ENCODE measurements at places on chromosomes 7 and 10. TPM values are rescaled to one million over a fixed set of nuclear protein-coding genes. Genes with fewer than 3 reads are reported as not detected.

DNA sequence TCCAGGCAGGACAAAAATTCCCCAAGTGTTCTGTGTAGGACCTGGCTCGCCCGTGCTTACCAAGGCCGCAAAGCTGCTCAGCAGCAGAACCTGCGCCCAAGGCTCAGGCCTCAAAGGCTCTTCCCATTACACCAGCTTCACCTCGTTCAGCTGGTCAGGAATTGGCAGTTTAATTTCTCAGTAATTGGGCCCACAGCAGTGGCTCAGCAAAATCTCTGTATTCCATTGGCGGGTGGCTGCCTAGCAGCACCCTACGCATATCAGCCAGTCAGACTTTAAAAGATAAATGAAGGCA is 5.8 kb downstream of the FZD9 start:
- no peak for DNase-seq

GRCh38 chr7:155795951-155796350 is 16.3 kb downstream of the SHH start:
- peak; percentile 64 for DNase-seq

GRCh38 chr10:113980408-113981087 is 63.1 kb upstream of the ADRB1 start:
- no peak for DNase-seq

GRCh38 chr7:70612811-70613210 is 519.1 kb upstream of the GALNT17 start:
- no peak for DNase-seq

Gene ANXA8
- total RNA-seq: not detected

DNA sequence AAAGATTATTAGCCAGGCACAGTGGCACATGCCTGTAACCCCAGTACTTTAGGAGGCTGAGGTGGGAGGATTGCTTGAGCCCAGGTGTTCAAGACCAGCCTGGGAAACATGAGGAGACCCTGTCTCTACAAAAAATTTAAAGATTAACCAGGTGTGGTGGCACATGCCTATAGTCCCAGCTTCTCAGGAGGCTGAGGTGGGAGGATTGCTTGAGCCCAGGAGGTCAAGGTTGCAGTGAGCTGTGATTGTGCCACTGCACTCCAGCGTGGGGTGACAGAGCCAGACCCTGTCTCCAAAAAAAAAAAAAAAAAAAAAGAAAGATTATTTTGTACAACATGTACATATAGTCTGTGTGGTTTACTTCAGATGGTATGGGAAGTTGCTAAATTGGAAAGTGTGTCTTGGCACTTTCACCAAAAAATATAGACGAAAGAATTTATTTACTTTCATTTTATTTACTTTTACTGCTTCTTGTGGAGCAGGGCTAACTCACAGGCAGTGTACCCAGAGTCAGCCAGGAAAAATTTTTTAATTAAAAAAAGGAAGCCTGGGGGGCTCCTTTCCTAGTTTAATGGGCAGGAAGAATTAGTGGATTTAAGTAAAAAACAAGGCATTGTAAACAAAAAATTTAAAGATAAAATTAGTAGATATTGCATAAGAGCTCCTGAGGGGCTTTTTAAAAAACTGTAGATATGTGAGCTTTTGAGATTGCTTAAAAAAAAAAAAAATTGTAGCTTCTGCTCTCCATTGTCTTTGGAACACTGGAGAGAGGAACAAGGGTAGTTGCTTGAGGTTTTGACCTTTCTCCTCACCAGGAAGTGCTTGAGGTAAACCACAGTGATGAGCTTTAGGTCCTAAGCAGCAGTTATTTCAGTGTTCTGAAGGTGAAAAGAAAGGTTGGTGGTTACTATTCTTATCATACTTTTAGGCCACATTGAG is 44.6 kb upstream of the VDAC2 start:
- no peak for DNase-seq

DNA sequence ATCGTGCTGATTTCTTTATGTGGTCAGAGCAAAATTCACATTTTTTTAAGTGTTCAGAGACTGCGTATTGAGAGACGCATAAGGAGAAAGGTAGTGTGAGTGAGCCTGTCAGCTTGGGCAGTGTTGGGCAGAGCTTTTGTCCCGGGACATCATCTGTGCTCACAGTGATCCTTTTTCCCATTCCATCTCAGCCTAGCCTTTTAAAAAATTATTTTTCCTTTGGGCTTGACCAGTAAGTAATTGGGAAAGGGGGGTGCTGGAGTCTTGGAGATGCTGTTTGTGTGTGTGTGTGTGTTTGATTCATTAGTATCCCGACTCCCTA is 1.5 kb downstream of the NRF1 start:
- no peak for DNase-seq

Gene LIPF
- total RNA-seq: not detected

Gene AFAP1L2
- 207 TPM for total RNA-seq

GRCh38 chr10:30828680-30829079 is 199.1 kb upstream of the LYZL2 start:
- peak; percentile 17 for DNase-seq

DNA sequence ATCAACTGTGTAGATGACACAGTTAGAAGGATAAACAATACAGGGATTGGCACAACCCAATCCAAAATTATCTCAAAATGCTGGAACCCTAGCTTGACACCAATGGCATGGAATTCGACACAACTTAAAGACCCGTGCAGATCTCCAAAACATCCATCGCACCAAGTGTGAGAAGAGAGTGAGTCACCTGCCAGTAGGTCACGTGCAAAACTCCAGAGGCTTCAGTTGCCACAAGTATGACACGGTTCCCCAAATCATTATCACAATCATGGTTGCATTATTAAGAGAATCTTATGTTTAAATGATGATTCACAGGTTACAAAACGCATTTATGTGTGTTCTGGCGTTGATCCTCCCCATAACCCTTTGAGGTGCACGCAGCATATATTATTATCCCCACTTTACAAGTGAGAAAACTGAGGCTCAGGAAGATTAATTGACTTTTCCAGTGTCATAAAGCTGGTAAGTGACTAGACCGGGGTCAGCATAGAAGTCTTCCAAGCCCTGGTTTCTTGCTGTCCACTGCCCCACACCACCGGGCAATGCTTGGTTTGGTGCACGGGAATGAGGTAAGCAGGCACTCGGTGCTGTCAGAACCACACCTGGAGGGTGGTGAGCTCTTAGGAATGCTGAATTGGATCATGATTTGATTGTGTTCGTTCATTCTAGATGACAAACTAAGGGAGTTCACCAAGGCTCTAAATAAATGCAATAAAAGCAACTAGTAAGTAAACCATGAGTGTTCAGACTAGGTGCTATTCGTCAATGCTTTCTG is 23.6 kb upstream of the STK17A start:
- DNase-seq: no peak

GRCh38 chr10:30834153-30834552 is 197.5 kb downstream of the ZNF438 start:
- DNase-seq: no peak

Gene SDK1
- 52.6 TPM for total RNA-seq

Gene SPACDR
- total RNA-seq: 1.3 TPM

Gene COL13A1
- total RNA-seq: 16.1 TPM

GRCh38 chr7:158414486-158414961 is 173.1 kb downstream of the PTPRN2 start:
- no peak for DNase-seq

- no peak for DNase-seq
These were observed 382.7 kb downstream of the PAXIP1 start for GRCh38 chr7:154620141-154620755.

Gene CSTF2T
- total RNA-seq: 28.4 TPM

Gene HMX3
- not detected for total RNA-seq

- no peak for DNase-seq
These were observed 99.6 kb downstream of the JMJD1C start for GRCh38 chr10:63365976-63366765.

DNA sequence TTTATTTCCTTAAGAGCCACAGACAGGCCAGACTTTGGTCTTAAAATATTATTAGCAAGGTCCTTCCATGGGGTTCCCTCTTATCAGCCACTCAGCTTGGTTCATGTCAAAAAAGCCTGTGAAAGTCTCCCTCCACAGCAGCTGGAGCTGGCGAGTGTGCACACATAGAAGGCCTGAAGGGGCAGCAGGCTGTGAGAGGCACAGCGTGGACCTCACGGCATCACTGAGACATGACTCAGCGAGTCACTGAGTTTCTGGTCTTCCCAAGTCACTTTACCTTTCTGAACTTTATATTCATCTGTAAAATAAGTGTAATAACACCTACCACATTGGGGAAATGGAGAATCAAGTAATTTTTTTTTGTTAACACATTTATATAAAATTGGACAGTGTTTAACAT is 8.7 kb downstream of the TAF3 start:
- DNase-seq: no peak

- DNase-seq: no peak
These were observed 35.3 kb downstream of the NUDCD3 start for GRCh38 chr7:44455155-44455554.

Gene BUB3
- total RNA-seq: 162 TPM

All from spleen (tissue), 13 donors.